ENCODE measurements at places on chromosomes 2 and 18. TPM values are rescaled to one million over a fixed set of nuclear protein-coding genes. Genes with fewer than 3 reads are reported as not detected.

The VWC2L gene
- not detected for total RNA-seq

The MTIF2 gene
- 36.0 TPM for total RNA-seq

The RBM44 gene
- total RNA-seq, result 0.33 TPM

The RSAD2 gene
- total RNA-seq, result 0.66 TPM

The CNTNAP5 gene
- not detected for total RNA-seq

The GPR148 gene
- total RNA-seq, result not detected

The LYPD1 gene
- 66.5 TPM for total RNA-seq

The BAZ2B gene
- total RNA-seq, result 81.9 TPM

The CLASP1 gene
- 31.3 TPM for total RNA-seq

The HOXD8 gene
- total RNA-seq, result not detected

The TOGARAM2 gene
- not detected for total RNA-seq

The ANKRD23 gene
- total RNA-seq, result 0.46 TPM

The SPAST gene
- total RNA-seq, result 28.3 TPM

The CIB4 gene
- not detected for total RNA-seq

The DSG1 gene
- not detected for total RNA-seq

The HRH4 gene
- not detected for total RNA-seq

The PJVK gene
- 0.46 TPM for total RNA-seq

Measured in pulmonary artery endothelial cell (primary cell).